ENCODE measurements at places on chromosomes 5 and 9.
A peak's percentile ranks its signal among the peaks of the same experiment; 100 is the strongest.

DNA sequence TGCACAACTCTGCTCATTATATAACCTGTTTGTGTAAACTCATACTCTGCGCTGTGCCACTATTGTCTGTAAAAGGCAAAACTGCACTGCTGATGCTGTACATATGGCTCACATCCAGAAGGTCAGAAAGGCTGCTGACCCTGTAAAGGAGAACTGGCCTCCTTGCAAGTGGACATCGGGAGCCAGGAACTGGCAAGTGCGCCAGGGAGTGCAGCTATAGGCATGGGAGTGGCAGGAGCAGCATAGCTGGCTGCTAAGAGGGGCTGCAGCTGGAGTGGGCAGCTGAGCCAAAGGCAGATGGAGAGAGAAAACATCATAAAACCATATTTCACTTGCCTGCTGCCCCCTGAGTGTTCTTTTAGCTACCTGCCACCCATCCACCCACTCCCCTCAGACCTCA, 2183.4 kb upstream of the ACO1 start:
- DNase-seq, result no peak

DNA sequence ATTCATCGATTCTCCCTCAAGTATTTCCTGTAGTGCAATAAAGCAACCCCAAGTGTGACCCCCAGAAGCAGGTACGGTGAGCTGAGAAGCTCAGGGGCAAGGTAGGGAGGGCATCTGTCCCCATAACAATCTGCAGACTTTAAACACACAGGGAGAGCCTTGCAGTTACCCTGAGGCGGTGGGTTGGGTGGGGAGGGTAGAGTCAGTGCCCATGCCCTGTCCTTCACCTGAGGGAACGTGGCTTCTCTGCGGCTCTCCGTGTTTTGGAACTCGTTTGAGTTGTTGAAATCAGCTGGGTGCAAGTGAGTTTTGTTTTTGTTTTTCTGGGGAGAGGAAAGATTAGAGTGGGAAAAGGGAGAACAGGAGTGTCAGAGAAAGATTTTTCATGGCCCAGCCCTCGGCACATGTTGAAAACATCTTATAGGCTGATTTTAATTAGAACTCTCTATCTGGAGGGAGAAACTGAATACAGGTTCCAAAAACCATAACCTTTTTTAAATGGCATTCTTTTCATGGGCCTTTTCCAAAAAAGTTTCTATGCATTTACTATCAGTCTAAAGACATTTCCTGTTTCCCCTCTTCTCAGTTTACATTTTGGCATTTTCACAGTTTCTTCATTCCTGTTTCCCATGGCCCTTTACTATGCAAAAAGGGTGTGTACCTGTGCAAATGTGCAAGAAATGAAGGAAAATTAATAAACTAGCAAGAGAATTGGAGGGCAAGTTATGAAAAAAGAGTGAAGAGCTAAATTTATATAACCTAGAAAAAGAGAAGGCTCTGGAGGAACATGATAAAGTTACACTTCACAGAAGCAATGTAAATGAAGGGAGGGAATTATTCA, 266.5 kb upstream of the VLDLR start:
- peak; percentile 8 for DNase-seq

GRCh38 chr5:171612749-171613148, 172.9 kb upstream of the SMIM23 start:
- no peak for DNase-seq

DNA sequence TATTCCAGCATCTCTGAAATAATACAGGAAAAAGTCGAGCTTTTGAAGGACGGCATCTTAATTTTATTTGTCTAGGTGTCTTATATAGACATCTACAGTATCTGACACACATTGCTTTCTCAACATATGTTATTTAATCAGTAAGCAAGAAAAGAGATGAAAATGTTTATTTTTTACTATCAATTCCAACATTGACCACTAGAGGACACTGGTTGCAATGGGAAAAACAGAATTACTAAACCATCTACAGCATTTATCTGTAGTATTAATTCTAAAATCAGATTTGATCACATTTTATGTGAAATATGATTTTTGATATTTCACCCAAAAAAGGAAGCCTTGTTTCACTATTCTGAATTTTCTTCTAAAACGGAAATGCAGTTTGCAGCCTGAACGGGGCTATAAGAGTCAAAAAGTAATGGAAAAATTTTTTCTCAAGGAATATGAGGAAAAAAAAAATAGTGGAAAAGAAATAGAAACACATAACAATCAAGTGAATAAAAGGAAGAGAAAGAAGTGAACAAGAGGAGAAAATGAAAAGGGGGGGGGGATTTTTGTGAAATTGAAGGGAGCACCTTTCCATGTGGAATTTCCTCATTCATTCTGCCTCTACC, 98.6 kb downstream of the OSTF1 start:
- no peak for DNase-seq

- DNase-seq, result peak; percentile 10
Observed at GRCh38 chr9:98634685-98635336, 73.9 kb downstream of the GABBR2 start.

GRCh38 chr5:25107853-25108252, 463.1 kb upstream of the CDH10 start:
- DNase-seq, result no peak

GRCh38 chr9:69500896-69501295, 171.3 kb downstream of the APBA1 start:
- DNase-seq, result no peak
